Right ventricle myocardium superior (tissue), 1 donor: ENCODE measurements at places on chromosomes 4 and X.

DNA sequence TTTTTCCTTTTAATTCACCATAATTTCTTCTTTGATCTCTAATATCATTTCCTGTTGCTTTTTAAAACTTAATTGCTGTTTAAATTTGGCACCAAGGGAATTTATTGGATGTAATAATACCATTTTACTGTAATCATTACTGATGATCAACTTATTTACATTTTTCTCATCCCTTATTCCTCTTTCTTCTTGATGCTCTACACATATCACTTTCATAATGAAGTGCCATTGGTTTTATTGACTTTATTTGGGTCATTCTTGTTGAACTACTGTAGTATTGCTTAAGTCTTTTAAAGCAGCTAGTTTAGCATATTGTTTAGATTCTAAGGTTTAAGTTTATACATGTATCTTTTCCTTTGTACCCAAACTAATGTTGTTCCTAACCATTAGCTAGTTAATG lies 130.7 kb downstream of the SLC4A4 start:
- DNase-seq, result no peak

GRCh38 chr4:150286656-150287055 lies 208.4 kb downstream of the DCLK2 start:
- no peak for DNase-seq

- DNase-seq, result no peak
Observed at GRCh38 chrX:139931646-139932072, 1.2 kb downstream of the ATP11C start.

- no peak for DNase-seq
Observed at GRCh38 chrX:132114607-132115006, 13.2 kb downstream of the FRMD7 start.

- DNase-seq, result peak; percentile 29
Observed at GRCh38 chr4:3276986-3277385, 15.8 kb upstream of the RGS12 start.

GRCh38 chrX:71815121-71815905 lies 52.2 kb downstream of the CXorf49B start:
- no peak for DNase-seq

GRCh38 chr4:110270492-110271197 lies 72.2 kb upstream of the ELOVL6 start:
- no peak for DNase-seq

GRCh38 chr4:141180991-141181761 lies 39.5 kb upstream of the ZNF330 start:
- DNase-seq, result no peak

- DNase-seq, result no peak
Observed at GRCh38 chrX:72276478-72276953, 532 bp downstream of the RPS4X start.

- DNase-seq, result no peak
Observed at GRCh38 chr4:173543266-173543665, 13.2 kb upstream of the HAND2 start.

GRCh38 chrX:15686818-15687685 lies 22.4 kb upstream of the CLTRN start:
- DNase-seq, result no peak

GRCh38 chrX:5068550-5068949 lies 1160.1 kb downstream of the NLGN4X start:
- DNase-seq, result no peak

DNA sequence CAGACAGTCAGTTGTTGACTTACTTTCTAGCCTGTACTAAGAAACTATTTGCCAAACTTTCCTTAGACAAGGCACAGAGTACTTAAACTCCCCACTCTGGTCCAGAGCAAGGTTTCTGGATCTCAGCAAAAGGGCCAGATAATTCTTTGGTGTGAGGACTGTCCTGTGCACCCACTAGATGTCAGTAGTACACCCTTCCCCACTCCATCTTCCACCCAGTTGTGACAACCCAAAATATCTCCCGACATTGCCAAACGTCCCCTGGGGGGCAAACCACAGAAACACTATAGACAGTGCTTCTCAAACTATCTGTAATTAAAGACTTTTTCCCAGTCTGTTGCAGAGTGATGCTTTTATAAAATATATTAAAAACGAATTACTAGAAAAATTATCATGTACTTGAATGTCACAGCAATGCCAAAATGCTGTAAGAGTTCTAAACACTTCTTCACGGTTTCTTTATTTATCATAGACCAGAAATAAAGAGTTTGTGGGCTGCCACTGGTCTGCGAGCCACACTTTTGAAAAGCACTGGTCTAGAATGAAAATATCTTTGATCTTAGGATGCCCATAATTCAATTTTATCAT lies 203.5 kb downstream of the PRDM5 start:
- no peak for DNase-seq

DNA sequence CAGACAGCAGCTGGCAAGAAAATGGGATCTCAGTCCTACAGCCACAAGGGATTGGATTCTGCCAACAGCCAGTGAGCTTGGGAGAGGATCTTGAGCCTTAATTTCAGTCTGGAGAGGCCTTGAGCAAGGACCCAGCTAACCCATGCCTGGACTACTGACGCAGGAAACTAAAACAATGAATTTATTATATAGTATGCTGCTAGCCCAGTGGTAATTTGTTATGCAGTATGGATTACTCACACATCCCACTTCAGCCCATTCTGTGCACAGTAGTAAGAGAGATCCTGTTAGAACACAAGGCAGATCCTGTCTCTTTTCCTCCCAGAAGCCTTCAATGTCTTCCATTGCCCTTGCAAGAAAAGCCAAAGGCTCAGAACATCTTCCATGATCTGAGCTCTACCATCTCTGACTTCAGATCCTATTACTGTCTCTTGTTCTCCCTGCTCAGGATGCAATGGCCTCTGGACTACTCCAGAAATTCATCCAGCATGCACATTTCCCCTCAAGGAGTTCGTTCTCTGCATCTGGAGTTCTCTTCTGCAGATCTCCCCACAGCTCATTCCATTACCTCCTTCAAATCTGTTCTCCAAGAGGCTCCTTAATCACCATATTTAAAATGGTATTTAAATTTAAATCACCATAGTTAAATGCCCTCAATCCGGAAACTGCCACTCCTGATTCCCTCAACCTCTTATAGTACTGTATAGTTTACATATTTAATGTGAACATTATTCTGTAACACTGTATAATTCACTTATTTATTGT lies 27.6 kb downstream of the SMIM20 start:
- DNase-seq, result no peak

DNA sequence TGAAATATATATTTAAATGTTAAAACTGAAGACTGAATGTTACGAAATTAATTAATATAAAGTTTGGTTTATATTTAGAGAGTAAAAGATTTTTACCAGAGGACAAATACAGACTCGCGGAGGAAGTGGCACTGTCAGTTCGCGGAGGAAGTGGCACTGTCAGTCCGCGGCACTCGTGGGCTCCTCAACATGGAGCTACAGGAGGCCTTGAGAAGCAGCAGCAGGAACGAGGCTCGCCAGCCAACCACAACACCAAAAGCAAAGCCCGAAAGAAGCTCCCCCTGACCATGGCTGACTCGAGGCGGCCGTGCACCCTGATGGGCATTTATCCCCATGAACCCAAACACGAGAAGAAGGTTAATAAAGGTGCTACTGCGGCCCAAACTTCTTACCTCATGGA lies 125.3 kb upstream of the PABPC4L start:
- no peak for DNase-seq

DNA sequence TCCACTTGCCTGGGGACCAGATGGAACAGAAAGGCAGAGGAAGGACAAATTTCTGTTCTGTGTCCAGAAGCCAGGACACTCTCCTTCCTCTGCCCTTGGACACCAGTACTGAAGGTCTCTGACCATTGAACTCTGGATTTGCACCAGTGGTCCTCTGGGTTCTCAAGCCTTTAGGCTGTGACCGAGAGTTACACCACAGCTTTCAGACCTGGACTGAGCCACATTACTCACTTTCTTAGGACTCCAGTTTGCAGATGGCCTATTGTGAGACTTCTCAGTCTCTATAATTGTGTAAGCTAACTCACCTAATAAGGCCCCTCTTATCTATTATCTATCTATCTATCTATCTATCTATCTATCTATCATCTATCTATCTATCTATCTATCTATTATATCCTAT lies 295.3 kb upstream of the GALNTL6 start:
- DNase-seq, result no peak

- DNase-seq, result no peak
Observed at GRCh38 chr4:8410066-8410625, 30.4 kb downstream of the ACOX3 start.

DNA sequence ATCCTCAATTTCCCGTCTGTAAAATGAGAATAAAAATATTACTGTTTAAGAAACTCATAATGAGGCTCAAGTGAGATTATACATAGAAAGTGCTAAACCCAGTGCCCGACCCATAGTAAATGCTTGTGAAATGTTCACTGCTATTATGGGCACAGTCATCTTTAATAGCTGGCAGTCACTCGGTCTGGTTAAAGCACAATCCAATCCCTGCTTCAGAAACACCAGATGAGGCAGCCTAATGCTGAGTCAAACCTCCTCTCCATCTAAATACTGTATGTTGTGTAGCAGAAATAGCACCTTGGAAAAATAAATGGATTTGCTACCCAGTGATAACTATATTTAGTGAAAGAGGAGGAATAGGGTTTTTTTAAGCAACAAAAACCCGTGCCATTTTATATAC lies 14.5 kb downstream of the EVC2 start:
- no peak for DNase-seq

- no peak for DNase-seq
Observed at GRCh38 chr4:79982601-79983322, 90.3 kb downstream of the ANTXR2 start.

GRCh38 chrX:153941336-153942252 lies 2.8 kb downstream of the RENBP start:
- no peak for DNase-seq

GRCh38 chr4:169372791-169373190 lies 102.0 kb upstream of the SH3RF1 start:
- DNase-seq, result no peak

DNA sequence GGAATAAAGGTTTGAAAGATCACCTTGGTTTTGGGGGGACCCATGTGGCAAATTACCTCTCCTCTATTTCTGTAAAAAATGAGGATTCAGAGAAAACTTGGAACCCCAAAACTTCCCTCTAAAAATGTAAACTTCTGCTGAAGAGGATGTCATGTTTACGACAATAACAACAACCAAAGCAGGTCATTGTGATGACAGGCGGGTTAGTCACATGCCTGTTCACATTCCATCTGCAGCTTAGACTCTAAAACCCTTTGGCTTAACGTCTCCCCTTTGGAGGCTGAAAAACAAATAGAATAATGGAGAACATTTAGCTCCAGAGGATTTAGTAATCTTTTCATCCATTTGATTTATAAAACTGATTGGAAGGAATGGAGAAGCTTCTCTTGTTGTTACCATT lies 75.0 kb upstream of the FAM9C start:
- DNase-seq, result no peak
